NCI-H1417 (cell line): ENCODE measurements at places on chromosomes 3 and 15.

DNA sequence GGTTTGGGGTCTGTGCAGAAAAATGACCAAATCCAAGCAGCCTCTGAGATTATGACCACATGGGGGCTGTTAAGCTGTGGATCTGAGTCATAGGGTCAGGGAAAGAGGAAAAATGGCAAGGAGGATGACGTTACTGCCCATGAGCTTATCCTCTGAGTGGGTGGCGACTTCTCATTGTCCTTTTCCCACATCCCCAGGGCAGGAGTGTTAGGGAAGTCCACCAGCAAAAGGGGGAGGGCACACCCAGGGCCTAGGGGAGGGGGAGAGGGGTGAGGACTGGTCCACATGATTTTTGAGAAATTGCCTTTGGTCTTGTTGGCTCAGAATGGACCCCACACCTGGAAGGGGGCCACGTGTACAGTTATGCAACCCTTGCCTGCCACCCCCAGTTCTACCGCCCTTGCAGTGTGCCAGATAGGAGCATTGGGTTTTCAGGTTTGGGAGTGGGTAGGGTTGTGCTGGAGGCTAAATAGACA, 2.6 kb downstream of the CD276 start:
- DNase-seq: no peak

- no peak for DNase-seq
Observed at GRCh38 chr15:68787609-68788263, 33.0 kb downstream of the ANP32A start.

- no peak for DNase-seq
Observed at GRCh38 chr3:115861166-115861733, 237.9 kb downstream of the GAP43 start.

GRCh38 chr3:77053795-77054194, 13.9 kb downstream of the ROBO2 start:
- DNase-seq: no peak

DNA sequence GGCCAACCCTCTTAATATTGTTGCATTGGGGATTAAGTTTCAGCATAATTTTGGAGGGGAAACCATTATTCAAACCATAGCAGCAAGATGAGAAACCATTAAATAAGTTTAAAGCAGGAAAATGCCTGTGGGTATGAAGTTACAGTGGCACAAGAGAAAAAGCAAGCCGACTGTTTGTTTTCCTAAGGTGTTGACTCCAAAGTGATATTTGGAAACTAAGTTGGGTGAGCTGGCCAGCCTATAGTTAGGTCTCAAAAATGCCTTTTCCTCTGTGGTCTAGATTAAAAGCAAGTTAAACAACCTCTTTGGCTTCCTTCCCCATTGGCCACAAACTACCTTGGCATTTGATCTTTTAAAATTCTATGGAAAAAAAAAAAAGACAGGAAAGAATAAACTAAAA, 419.8 kb upstream of the AZI2 start:
- no peak for DNase-seq

DNA sequence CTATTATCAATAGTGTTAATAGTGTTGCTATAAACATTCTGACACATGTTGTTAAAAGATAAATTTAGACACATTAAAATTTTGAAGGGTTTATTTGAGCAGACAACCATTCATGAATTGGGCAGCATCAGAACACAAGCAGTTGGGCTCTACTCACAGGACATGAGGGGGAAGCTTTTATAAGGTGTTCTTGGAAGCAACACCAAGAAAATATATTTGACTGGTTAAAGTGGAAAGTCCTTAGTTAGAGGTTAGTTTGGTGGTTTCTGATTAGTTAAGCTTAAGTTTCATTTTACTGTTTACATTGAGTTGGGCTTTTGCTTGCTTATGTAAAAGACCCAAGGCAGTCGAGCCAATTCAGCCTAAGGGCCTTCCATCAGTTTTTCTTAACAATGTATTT, 220.7 kb downstream of the CD47 start:
- no peak for DNase-seq

DNA sequence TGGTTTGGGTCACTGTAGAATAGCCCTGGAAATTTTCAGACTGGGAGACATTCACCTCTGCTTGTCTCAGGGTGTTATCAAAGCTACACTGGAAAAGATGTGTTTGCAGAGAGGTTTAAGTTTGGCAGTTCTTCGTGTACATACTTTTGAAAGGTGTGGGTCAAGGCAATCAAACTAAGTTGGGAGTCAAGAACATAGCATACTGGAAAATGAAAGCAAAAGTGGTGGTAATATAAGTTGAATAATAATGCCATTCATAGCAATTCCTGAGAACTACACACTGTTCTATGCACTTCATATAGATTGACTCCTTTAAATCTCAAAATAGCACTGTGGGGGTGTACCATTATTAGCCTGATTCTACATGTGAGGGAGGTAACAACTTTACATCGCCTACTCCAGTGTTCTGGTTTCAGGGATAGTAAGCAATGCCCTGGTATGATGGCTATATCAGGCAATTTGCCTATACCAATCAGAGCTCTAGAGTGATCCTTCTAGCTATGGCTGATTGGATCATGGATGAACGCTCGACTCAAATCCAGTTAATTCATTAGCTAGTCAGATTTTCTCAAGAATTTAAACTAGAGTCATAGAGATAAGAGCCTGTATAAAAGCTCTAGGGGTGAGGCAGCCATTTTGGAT, 44.6 kb upstream of the RASGRP1 start:
- no peak for DNase-seq

- no peak for DNase-seq
Observed at GRCh38 chr3:114623420-114624046, 329.7 kb downstream of the TIGIT start.

DNA sequence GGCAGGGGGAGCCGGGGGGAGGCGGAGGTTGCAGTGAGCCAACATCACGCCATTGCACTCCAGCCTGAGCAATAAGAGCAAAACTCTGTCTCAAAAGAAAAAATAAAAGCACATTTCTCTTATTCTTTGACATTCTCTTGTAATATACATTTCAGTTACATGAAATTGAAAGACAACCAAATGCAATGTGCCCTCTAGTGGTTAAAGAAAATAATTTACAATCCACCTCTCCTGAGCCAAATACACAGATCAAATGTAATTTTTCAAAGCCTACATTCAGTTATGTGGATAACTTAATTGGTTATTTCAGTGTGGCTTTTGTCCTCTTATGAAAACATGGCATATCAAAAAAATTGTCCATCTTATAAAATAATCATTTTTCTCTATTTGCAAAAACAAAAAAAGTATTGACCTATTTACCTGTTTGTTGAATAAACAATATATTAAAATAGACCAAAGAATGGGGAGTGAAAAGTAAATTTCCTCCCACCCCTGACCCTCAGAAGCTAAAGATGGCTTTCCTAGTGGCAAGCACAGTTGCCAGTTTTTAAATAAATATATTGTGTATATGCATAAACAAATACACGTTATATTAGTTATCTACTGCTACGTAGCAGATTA, 14.2 kb upstream of the U2SURP start:
- peak; percentile 59 for DNase-seq

GRCh38 chr3:157087780-157088600, 72.0 kb downstream of the CCNL1 start:
- DNase-seq: no peak

GRCh38 chr3:9066141-9066540, 102.9 kb upstream of the RAD18 start:
- DNase-seq: no peak

GRCh38 chr3:13666781-13667709, 118.1 kb downstream of the FBLN2 start:
- no peak for DNase-seq

- DNase-seq: no peak
Observed at GRCh38 chr3:72798552-72799195, 49.6 kb downstream of the SHQ1 start.

- DNase-seq: no peak
Observed at GRCh38 chr3:177992993-177993970, 543.0 kb upstream of the KCNMB2 start.

- no peak for DNase-seq
Observed at GRCh38 chr3:160472344-160472743, 22.8 kb upstream of the TRIM59 start.

- no peak for DNase-seq
Observed at GRCh38 chr3:66297900-66298299, 77.1 kb downstream of the SLC25A26 start.
